Chondrocyte (in vitro differentiated cells): ENCODE measurements at places on chromosomes 7 and 10. TPM values are rescaled to one million over a fixed set of nuclear protein-coding genes. Genes with fewer than 3 reads are reported as not detected.

The CDC14C gene
- total RNA-seq = not detected in 3 replicates

GRCh38 chr7:130901209-130901783 is 167.3 kb upstream of the KLF14 start:
- no peak for DNase-seq

The ZNF518A gene
- 10.6 to 20.2 TPM (median 10.9 TPM) in 3 replicates for total RNA-seq

- DNase-seq = no peak
These were observed 187.5 kb upstream of the AOAH start for GRCh38 chr7:36911788-36912187.

- DNase-seq = no peak
These were observed 88.8 kb upstream of the ANLN start for GRCh38 chr7:36300696-36301350.

The SDHAF3 gene
- total RNA-seq = 6.0 to 14.9 TPM (median 8.0 TPM) in 3 replicates

The FGFR2 gene
- total RNA-seq = 1.7 to 6.0 TPM (median 2.9 TPM) in 3 replicates

- peak; percentile 60 for DNase-seq
These were observed 34.2 kb upstream of the LEP start for GRCh38 chr7:128206747-128207500.
